Thymus (tissue), 14 donors: ENCODE measurements at places on chromosomes 3 and 15.

GRCh38 chr3:152331998-152332397 is 63.3 kb downstream of the MBNL1 start:
- no peak for DNase-seq

DNA sequence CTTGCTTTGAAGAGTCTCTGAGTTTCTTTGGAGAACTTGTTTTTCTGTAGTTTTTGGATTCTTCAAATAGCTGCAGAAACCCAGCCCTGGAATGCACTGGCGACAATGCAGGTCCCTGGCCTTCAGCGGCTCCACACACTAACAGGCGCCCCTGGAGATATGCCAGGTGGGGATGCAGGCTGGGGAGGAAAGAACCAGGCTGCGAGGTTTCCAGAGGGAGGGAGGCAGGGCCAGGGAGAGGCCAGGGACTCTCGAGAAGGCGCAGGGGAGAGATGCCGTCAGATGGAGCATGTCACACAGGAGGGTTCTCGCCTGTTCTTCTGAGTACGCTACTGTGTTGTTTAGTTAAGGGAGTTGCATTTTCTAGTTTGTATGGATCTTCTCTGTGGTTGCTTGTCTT is 283.1 kb downstream of the GABRG3 start:
- no peak for DNase-seq

GRCh38 chr3:128133273-128133883 is 9.8 kb upstream of the RUVBL1 start:
- DNase-seq, result peak; percentile 31

DNA sequence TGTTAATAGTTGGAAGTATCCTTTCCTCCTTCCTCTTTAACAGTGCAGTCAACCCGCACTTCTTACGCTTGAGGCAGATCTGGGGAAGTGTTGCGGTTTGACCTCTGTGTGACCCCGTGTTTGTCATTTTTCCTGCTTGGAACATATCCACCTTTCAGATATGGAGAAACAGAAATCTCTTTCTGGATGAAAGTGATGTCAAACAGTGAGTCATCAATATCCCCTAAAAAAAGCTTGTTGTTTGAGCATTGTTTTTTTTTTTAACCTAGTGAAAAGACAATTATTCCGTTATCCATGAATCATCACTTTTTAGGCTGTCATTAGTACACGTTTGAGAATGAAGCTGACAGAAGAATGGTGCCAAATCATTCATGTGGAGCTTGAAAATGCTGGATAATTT is 293.7 kb downstream of the ARPP21 start:
- DNase-seq, result no peak

DNA sequence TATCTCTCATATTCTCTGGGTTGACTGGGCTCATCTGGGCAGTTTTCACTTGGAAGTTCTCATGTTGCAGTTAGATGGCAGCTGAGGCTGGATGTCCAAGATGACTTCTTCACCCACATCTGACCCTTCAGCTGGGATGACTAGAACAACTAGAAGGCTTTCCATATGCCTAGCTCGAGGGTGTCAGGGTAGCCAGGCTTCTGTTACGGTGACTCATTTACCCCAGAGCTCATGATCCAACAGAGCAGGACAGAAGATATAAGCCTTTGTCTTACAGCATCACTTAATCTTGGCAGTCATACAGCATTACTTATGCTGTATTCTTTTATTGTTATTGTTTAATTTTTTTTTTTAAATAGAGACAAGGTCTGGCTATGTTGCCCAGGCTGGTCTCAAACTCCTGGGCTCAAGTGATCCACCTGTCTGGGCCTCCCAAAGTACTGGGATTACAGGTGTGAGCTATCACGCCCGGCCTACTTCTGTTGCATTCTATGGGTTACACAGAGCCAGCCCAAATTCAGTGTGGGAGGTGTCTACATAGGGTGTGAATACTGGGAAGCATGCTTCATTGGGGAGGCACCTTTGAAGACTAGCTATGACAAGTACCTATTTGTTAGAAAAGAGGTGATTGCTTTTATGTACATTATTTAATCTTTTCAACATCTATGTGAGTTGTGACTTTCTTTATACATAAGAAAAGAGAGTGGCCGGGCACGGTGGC is 10.7 kb downstream of the HMCES start:
- DNase-seq, result no peak

GRCh38 chr3:69255928-69256327 is 130.0 kb downstream of the FRMD4B start:
- DNase-seq, result no peak

DNA sequence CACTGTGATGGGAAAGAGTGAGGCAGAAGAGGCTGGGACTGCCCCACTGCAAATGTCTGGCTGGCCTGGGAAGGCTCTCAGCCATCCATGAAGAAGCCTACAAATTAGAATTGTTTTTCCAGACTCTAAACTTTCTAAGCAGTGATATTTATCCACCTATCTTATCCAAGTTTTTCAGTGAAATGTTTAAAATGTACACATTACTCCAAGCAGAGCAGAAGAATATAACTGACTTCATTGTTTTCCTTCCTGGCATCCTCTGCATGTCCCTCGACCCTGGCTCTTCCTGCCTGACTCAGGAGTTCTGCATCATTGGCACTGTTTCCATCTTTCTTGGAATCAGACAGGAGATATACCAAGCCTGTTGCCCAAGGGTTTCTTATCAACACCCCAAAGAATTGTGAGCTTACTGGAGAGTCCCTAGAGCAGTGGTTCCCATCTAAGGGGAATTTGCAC is 401.5 kb upstream of the PROK2 start:
- DNase-seq, result no peak

GRCh38 chr15:84016371-84016770 is 219.2 kb upstream of the GOLGA6L4 start:
- no peak for DNase-seq

GRCh38 chr3:5462086-5462485 is 274.6 kb downstream of the EDEM1 start:
- DNase-seq, result no peak

- DNase-seq, result no peak
Observed at GRCh38 chr3:110318108-110318507, 753.5 kb upstream of the NECTIN3 start.

DNA sequence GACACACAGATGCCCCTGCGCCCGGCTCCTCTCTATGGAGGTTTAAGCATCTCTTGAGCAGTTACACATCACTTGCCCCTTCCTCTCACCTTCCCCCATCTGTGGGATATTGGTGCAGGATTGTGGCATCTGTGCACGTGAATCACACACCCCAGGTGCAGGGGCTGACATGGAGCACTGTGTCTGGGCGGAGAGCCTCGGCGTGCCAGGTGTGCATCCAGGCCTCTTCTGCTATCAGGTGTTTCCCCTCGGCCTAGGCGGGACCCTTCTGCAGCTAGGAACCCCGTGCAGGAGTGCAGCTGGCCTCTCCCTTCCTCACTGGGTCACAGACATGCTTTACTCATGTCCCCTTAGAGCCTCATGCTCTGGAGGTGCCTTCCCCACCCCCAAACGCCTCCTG is 33.4 kb upstream of the MUC13 start:
- peak; percentile 33 for DNase-seq

- no peak for DNase-seq
Observed at GRCh38 chr15:54772663-54773062, 424.1 kb downstream of the RSL24D1 start.

DNA sequence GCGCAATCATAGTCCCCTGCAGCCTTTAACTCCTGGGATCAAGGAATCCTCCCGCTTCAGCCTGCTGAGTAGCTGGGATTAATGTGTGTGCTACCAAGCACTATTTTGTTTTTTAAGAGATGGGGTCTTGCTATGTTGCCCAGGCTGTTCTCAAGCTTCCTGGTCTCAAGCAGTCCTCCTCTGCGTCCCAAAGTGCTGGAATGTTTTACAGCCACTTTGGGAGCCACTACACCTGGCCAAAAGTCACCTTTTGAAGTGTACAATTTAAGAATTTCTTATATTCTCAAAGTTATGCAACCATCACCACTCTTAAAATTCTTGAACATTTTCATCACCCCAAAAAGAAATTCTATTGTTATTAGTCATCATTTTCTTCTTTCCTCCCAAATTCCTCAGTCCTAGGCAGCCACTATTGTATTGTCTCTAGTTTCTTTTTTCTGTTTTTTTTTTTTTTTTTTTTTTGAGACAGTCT is 17.8 kb downstream of the CDV3 start:
- no peak for DNase-seq

GRCh38 chr3:129936757-129937156 is 37.8 kb upstream of the TRH start:
- DNase-seq, result no peak

DNA sequence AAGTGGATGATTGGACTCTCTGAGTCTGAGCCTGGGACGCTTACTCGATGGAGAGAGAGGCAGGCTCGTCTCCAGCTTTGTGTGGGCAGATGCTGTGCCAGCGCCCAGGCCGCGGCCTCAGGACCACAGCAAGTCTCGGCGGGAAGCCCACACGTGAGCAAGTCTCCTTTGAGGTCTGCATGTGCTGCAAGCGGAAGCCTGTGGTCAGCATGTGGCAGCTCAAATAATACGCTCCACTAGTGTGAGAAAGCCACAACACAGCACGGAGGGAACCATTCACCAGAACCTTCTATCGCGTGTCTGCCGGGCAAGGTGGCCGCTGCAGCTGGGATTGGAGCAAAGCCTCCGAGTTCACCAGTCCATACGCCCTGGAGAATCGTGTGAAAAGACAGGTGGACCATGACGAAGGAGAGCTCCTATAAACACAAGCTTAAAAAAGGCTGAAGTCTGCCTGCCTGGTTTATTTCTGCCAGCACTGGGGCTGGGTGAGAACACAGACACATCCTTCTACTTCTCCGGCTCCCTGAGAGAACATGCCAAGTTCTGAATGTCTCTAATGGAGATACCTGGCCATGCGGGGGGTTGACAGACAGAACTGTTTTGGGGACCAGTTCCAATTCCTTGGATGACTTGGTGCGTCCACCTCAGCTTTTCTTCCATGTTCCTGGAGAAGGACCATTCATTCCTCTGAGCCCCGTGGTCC is 82.0 kb upstream of the LRIG1 start:
- no peak for DNase-seq

DNA sequence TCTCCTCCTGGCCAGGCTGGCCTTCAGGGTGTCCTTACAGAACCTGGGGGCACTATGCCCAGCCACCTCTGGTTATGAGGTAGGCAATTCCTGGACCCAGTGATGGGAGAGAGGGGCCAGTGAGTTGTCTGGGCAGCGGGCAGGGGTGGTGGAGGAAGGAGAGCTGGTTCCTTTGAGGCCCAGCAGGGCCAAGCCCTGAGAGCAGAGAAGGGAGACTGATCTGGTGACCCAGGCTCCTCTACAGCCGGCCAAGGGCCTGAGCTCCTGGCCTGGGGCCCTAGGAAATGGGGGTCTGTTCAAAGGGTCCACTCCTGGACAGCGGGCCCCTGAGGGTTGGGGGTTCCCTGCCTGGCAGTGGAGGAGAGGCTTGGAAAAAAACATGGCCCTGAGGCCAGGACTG is 7.9 kb downstream of the SLC38A3 start:
- DNase-seq, result no peak

- no peak for DNase-seq
Observed at GRCh38 chr3:65425880-65426279, 612.8 kb downstream of the MAGI1 start.

GRCh38 chr15:91882858-91883586 is 29.5 kb downstream of the SLCO3A1 start:
- no peak for DNase-seq

- DNase-seq, result no peak
Observed at GRCh38 chr3:4744405-4745234, 234.6 kb upstream of the BHLHE40 start.

- no peak for DNase-seq
Observed at GRCh38 chr15:64687172-64687571, 88.2 kb downstream of the RBPMS2 start.

- no peak for DNase-seq
Observed at GRCh38 chr15:58322253-58322652, 109.5 kb upstream of the LIPC start.

DNA sequence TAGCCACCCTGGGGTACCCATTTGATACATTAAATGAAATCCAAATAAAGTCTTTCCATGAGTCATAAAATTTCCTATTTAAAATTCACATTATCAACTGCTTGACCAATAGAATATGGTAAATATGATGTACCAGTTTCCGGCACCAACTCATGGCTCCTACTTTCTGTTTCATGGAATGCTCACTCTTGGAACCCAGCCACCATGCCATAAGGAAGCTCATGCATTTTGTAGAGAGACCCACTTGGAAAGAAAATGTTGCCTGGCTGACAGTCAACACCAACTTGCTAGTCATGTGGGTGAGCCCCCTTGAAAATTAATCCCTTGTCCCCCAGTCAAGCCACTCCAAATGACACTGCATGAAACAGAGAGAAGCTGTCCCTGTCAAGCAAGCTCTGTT is 57.2 kb downstream of the WWTR1 start:
- no peak for DNase-seq

DNA sequence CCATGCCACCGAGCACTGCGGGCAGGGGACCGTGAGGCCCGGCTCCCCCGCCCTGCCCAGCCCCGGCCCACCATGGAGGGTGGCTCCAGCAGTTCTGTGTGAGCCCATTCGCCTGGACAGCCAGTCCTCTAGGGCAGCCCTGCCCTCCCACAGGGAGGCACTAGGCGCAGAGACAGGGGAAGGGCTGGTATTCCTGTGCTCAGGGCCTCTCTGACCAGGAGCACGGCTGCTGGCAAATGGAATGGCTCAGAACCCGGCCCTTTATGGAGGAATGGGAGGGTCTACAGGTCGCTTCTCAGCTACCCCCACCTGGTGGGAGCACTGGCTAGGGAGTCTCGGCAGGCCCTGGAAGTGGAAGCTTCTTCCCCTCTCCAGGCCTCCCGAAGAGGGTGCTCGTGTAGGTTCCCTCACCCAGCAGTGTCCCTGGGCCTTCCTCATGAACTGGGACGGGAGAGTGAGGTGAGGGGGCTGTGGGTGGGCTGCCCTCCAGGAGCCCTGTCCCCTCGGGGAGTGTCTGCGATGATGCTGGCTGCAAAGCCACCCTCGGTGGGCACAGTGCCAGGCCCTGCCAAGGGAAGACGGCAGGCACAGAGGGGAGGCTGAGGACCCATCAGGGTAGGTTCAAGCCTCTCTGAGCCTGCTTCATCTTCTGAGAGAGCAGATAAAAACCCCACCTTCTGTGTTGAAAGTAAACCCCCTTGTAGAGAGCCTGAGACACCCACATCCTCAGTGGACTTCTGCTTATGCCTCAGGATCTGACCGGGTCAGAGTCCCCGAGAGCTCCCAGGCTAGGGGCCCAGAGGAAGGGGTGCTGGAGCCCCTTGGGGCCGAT is 1.5 kb downstream of the MELTF start:
- DNase-seq, result no peak

GRCh38 chr3:181176601-181177000 is 187.1 kb upstream of the DNAJC19 start:
- no peak for DNase-seq

DNA sequence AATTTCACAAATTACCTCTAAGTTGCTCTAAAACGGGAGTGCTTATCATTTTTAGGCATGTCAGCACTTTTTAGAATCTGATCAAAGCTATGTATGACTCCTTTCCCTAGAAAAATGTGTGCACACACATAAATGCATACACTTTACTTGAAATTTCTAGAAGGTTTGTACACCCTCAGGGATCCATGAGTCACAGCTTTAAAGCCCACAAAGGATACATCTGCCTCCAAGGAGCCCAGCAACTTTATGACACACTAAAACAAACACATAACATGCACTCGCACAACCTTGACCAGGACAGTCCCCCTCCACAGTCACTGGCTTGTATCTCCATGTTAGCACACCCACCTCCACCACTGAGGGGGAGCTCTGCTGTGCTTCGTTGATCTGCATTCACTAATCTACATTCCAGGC is 722.0 kb upstream of the CFAP20DC start:
- no peak for DNase-seq
